ENCODE measurements at places on chromosomes 12 and 14.
A peak's percentile ranks its signal among the peaks of the same experiment; 100 is the strongest.

DNA sequence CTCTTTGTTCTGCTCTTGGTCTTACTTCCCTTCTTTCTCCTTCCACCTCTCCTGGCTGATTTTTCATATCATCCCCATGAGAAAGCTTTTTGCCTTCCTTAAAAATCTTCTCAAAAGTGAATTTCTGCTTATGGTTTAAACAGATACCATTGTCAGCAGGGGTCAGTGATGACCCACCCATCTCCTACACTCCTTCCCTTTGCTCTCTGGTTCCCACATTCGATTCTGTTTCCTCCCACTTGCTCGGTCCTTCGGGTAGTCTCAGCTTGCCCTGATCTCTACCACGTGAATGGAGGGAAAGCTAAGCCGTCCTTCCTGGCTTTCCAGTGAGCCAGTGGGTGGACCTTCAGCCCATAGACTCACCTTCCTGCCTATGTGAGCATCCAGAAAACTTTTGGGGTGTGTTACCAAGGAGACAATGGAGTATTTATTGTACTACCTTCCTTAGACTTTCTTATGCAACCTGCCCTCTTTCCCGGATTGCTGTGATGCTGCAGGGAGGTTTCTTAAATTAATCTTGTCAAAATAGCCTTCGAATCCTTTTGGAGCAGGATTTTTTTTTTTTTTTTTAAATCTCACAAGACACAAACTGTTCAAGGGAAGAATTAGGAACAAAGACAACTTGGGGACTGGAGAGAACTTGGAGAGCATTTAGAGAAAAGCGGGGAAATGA, 306.3 kb downstream of the CACNA1C start:
- DNase-seq, result no peak

GRCh38 chr12:15584366-15585041, 204.7 kb downstream of the EPS8 start:
- DNase-seq, result no peak

GRCh38 chr14:93184391-93185348, at the start of the genes LYSET and MOAP1:
TSS of gene LYSET (plus strand) at chr14:93185317. CDS start at chr14:93185406, 89 bp downstream.
TSS of gene MOAP1 (minus strand) at chr14:93184897. CDS start at chr14:93184242, 655 bp downstream.
- DNase-seq, result peak; percentile 31

GRCh38 chr14:34707722-34708121, 6.7 kb downstream of the CFL2 start:
- DNase-seq, result no peak

DNA sequence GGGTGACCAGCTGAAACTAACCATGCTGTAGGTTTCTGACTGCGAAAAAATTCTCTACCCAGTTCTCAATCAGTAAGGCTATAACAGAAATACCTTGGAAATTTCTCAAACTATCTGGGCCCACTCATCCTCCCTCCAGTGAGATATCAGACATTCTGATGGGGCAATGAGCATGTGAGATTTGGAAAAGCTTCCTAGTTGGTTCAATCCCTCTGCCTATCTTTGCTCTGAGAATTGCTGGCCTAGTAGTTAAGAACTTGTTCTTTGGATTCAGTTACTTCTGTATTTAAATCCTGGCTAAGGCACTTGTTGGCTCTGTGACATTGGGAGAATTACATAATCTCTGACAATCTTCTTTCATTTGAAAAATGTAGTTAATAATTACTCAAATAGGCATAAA, 119.4 kb downstream of the SLC15A5 start:
- DNase-seq, result no peak

DNA sequence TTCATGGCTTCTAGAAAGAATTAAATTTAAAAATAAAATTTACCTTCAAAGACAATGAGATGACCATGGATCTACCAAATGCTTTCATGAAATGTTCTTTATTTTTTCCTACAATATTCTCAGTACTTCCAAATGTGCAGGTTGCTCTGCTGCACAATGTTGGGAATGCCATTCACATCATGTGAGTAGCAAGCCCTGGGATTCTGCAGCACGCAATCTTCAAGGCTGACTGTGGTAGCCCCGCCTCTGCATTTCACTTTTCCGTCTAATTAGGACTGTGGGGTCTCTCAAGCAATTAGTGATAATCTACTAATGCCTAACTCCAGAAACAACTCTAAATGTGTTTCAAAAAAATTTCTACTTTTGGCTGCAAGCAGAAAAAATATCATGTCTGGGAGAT, 13.7 kb upstream of the NTN4 start:
- no peak for DNase-seq

DNA sequence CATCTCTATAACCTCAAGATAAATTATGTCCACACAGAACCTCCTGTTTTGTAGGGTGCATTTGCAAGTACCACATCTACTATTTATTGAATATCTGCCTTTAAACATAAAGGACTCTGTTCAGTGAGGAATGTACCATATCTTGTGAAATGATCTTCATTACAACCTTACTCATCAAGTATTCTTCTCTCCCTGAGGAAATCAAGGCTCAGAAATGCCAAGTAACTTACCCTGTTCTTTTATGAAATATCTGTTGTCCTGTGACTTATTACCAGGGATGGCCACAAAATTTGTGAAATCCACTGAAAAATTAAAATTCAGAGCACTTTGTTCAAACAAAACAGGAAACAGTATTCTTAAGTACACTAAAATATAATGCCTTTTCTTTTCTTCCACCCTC, 366.7 kb downstream of the GALC start:
- no peak for DNase-seq

DNA sequence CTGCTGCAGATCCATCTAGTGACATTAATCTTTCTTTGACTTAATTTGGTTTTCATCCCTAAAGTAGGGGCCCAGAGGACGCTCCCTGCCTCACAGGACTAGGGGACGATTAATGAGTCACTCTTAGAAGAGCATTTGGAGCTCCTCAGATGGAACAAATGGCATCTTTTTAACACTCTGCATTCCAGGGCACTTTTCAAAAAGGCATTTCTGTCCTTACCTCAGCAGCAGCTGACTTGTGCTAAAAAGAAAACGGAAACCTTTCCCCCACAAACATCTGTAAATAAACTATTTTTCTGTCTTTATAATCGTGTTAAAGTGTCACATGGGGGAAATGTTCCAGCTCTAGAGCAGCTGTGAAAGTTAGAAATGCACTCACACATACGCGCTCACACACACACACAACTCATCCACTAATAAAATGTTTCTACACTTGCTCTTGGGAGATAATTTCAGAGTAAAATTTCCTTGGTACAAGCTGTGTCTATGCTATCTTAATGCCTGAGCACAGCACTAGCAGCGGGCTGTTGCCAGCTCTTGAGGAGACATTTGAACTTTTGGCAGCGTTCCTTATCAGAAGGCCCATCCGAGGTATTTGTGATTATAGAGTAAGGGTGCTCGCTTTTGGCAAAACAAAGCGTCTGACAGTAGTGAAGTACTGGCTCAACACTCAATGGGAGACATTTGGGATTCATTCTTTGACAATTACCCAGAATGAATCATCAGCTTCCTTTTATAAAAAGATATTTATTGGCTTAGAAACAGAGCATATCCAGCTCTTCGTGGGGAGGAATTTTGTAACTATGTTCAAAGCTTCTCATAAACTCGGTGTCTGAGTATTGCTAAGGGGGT, 141.3 kb downstream of the PLXNC1 start:
- no peak for DNase-seq

- DNase-seq, result no peak
Measured at GRCh38 chr12:68821357-68822188, 13.6 kb downstream of the MDM2 start.
